GM12878 (cell line): ENCODE measurements at places on chromosomes 12 and 14.

GRCh38 chr12:50934981-50935807 is 17.1 kb upstream of the HIGD1C start:
- DNase-seq: no peak

- no peak for DNase-seq
Observed at GRCh38 chr12:18922851-18923250, 184.9 kb downstream of the CAPZA3 start.

DNA sequence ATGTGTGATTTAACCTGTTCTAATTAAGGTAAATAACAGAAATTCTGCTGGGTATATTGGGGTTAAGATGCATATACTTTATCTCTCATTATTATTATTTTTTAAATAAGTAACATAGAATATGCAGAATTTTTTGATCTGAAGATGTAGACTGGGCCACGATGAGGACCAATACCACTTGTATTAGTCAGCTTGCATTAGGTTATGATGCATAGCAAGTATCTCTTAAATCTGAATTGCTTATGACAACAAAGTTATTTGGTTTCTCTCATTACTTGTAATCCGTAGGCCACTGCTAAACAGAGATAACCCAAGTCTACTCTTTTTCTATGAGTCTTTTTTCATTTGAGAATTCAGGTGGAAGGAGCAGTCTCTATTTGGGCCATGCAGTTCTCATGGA is 145.5 kb upstream of the NOVA1 start:
- no peak for DNase-seq

DNA sequence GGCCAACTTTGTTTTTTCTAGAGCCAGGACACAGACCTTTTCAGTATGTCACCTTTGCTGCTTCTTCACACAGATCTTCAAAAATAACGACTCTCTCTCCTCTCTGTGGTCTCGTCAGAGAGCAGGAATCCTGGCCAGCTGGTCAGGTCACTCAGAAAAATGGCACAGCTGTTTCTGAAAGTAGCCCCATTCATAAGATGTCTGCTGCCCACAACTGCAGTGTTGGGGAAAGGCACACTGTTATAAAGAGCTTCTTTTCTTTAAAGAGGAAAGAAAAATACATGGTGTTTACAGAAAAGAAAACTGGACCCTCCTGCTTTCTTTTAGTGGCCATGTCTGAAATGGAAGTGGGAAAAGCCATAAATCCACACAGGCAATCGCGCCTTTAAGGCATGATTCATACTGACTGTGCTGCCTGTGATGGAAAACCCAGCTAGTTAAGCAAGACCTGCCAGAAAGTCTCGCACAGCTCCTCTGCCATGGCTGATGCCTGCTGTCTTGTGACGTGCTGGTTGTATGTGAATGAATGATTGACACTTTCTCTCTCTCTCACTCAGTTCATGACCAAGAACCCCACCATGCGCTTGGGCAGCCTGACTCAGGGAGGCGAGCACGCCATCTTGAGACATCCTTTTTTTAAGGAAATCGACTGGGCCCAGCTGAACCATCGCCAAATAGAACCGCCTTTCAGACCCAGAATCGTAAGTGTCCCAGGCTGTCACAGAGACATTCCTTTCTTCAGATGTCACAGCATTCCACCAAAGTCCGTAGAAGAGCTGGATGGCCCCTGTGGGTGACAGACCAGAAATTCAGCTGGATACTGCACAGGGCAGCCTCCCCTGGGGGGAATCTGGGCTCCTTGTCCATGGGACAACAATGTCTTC is 147.9 kb upstream of the HIF1A start:
- DNase-seq: no peak

GRCh38 chr12:108914121-108914531 is 34.2 kb downstream of the DAO start:
- DNase-seq: no peak

GRCh38 chr12:113098441-113099028 is 37.0 kb downstream of the RASAL1 start:
- DNase-seq: no peak

DNA sequence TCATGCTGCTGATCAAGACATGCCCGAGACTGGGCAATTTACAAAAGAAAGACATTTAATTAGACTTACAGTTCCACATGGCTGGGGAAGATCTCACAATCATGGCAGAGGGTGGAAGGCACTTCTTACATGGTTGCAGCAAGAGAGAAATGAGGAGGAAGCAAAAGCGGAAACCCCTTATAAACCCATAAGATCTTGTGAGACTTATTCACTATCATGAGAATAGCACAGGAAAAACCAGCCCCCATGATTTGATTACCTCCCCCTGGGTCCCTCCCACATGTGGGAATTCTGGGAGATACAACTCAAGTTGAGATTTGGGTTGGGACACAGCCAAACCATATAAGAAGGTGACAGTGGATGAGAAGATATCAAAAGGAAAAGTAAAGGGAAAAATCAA is 78.4 kb downstream of the CATSPERB start:
- DNase-seq: no peak

GRCh38 chr12:57404966-57405640 is 25.7 kb downstream of the R3HDM2 start:
- DNase-seq: no peak

- no peak for DNase-seq
Observed at GRCh38 chr12:124428136-124428791, 133.4 kb downstream of the RFLNA start.
